Karpas-422 (cell line): ENCODE measurements at places on chromosomes 12 and 14. TPM values are rescaled to one million over a fixed set of nuclear protein-coding genes. Genes with fewer than 3 reads are reported as not detected.

OR4Q3 gene
- not detected in 2 replicates for total RNA-seq

GRCh38 chr14:63701606-63702299 lies 26.1 kb downstream of the SGPP1 start:
- DNase-seq = no peak

GRCh38 chr14:52531481-52531880 lies 20.8 kb downstream of the TXNDC16 start:
- no peak for DNase-seq

- DNase-seq = no peak
Measured at GRCh38 chr14:97581016-97581415, 783.8 kb downstream of the VRK1 start.

GRCh38 chr14:100159094-100159864 lies at the start of gene DEGS2:
Gene DEGS2, minus strand, starts transcription at chr14:100159645. Its CDS starts 58 bp downstream, at chr14:100159587.
- no peak for DNase-seq

DNA sequence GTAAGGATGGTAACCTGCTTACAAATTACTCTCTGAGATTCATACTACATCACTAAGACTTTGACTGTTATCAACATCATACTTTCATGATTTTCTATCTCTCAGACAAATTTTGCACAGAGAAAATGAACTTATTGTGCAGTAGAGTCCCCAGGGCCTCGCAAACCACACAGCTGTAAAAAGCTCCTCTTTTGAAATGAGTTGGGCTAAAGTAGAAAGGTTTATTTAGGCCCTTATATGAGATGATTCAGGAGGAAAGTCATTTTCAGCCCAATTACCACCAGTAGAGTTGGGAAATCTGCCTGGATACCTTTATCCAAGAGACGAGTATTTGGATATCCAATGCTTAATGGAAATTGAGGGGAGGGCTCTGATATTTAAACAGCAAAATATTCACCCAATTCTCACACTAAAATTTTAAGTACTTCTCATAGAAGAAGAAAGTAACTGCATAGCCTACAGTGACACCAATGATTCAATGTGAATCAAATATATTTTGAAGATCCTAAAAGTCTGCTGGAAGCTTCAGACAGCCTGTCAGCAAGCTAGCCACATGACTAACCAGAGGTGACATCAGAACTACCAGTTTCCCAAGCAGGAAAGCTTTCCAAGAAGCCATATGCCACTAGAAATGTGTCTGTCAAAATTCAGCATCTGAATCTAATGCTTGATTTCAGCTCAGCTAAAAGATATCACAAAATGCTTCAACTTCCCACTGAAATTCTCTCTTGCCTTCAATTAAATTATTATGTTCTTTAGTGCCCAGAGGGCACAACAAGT lies 190.1 kb upstream of the SYT1 start:
- no peak for DNase-seq

- peak; percentile 40 for DNase-seq
Measured at GRCh38 chr12:110126557-110126956, 2.4 kb downstream of the IFT81 start.

DNA sequence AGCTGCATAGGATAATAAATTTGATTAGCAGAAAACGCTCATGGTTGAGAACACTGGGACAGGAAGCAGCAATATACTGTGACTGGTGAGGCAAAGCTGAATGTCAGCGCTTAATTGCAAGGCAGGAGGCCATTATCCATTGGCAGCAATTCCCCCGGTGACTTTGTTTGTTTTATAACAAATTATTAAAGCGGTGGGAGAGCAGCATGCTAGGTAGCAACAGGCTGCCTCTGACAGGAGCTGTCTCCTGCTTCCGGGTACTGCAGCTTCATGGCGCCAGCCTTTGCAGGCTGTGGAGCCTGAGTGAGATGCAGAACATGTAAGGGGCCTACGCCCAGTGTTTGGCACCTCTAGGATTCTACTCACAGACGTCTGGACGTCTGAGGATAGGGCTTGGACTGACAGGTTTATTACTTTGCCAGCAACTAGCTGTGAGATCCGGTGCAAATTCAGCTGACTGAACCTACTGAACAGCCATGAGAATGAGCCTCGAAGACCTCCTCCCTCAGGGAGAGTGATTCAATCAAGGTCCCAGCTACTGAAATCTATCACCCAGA lies 82.1 kb upstream of the SSTR1 start:
- DNase-seq = peak; percentile 98

GRCh38 chr12:27014859-27015729 lies 910 bp upstream of the TM7SF3 start:
- DNase-seq = peak; percentile 61

ACOT6 gene
- not detected in 2 replicates for total RNA-seq

DEPDC4 gene
- 1.9 and 6.2 TPM in 2 replicates for total RNA-seq

GRCh38 chr12:110677206-110677911 lies 11.6 kb downstream of the HVCN1 start:
- peak; percentile 55 for DNase-seq

NUDT4 gene
- 12.1 and 21.0 TPM in 2 replicates for total RNA-seq

SYCP3 gene
- total RNA-seq = not detected in 2 replicates
